Left cardiac atrium (tissue), 4 donors: ENCODE measurements at places on chromosomes 2 and 18. TPM values are rescaled to one million over a fixed set of nuclear protein-coding genes. Genes with fewer than 3 reads are reported as not detected.

IL1R2 gene
- 8.3 TPM for total RNA-seq

MLPH gene
- total RNA-seq, result 121 TPM

TMEM178A gene
- 2.0 TPM for total RNA-seq

ROCK1 gene
- 36.3 TPM for total RNA-seq
